ENCODE measurements at places on chromosomes 5 and 9.

DNA sequence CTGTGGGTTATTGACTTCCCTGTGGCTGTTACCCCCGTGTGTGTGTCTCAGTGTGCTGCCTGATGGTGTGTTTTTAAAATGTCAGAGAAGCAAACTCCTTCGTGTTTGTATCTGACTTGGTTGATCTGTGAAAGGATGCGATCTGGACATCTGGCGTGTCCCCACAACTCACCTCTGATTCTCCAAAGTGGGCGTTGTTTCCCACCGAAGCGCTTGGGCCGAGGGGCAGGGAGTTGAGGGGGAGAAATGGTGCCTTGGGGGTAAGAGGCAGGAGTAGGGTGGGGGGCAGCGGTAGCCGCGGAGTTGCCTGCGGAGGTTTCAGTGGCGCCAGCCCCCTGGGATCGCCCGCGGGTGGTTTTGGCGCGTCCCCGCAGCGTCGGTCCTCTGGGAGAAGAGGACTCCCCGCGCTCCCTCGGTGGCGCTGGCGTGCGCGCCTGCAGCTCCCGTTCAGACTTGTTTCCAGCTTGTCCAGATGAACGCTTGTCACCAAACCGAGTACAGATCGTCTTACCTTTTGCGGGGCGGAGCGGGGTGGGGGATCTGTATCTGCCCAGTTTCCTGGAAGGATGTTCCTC, 1.1 kb downstream of the MAST4 start:
- no peak for DNase-seq

DNA sequence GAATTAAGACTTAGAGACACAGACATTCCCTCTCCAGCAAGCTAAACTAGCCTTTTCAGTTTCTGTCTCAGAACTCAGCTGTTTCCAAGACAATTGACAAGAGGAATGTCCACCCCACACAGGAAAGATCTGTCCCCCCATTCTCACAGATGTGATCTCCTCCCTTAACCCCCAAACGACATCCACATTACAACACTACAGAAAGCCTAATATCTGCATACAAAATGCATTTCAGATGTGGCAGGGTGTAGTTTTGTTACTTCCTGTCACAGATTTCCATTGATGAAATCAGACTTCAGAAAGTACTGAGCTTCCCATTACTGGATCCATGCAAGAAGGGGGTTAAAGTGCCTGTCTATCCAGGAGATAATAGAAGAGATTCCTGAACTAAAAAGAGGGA, 2.9 kb upstream of the ARSI start:
- DNase-seq: no peak

DNA sequence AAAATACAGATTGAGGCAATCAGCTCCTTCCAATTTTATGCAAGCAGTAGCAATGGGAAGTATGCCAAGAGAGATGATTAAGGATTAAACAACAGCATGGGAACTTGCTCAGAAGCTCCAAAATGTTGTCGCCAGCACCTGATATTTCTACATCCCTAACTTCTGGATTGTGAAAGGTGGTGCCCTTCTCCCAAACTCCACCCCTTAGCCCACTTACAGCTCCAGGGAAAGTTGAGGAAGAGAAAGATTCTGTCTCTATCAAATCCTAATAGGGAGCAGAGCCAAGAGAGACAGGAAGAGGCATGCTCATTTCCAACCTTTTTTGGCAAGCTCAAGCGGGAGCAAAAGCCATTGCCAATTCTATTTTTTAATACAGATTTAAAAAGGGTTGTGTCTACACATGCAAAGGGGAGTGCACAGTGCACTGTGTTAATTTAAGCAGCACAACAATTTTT, 92.4 kb upstream of the NR3C1 start:
- no peak for DNase-seq

- DNase-seq: no peak
Observed at GRCh38 chr5:115384587-115385375, 88.3 kb upstream of the CCDC112 start.

- DNase-seq: peak; percentile 22
Observed at GRCh38 chr9:33628865-33629410, 104.9 kb downstream of the ANKRD18B start.

DNA sequence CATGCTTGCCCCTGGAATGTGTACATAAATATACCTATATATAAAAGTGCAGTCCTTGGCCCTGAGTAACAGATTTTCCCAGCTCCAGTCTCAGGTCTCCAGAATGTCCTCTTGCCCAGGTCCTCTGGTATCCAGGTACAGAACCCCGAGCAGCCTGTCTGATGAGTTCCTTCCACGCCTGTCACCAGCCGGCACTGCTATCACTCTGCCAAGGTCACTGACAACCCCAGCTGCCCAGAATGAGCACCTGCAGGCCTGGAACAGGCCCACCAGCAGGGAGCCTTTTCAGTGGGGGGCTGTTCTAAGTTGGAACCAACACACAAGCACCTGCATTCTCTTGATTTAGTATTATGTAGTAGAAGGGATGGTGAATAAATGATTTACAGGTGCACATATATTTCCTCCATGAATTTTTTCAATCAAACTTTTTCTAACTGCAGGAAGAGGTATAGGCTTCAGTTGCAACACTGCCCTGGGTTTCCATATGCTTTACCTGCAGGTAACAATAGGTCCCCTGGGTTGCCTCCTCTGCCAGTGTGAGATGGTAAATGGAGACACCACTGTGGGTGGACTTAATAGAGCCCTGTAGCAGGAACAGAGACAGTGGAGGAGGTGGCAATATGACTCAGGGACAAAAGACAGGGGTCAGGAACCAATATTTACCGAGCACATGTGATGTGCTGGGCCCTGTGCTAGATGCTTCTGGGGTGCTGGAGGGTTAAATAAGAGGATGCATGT, 291.9 kb downstream of the SPOCK1 start:
- DNase-seq: no peak

- DNase-seq: no peak
Observed at GRCh38 chr9:105191508-105192121, 52.8 kb upstream of the SLC44A1 start.

- no peak for DNase-seq
Observed at GRCh38 chr5:135881819-135882218, 13.8 kb downstream of the IL9 start.

DNA sequence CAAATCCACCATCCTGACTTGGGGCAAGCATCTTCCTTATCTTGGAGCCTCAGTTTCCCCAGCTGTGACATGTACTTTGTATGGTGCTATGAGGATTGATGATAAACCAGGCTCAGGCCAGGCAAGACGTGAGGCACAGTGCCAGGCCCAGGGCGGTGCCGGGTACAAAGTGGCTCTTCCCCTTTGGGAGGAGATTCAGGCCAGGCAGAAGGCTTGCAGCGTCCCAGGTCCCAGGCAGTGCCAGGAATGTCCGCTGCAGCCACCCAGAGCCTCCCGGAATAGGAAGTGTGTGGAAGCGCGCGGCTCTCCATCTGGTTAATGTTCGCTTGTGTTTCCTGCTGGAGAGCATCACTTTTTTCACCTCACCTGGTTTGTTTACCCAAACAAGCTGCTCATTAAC, 12.6 kb upstream of the DENND1A start:
- DNase-seq: no peak

DNA sequence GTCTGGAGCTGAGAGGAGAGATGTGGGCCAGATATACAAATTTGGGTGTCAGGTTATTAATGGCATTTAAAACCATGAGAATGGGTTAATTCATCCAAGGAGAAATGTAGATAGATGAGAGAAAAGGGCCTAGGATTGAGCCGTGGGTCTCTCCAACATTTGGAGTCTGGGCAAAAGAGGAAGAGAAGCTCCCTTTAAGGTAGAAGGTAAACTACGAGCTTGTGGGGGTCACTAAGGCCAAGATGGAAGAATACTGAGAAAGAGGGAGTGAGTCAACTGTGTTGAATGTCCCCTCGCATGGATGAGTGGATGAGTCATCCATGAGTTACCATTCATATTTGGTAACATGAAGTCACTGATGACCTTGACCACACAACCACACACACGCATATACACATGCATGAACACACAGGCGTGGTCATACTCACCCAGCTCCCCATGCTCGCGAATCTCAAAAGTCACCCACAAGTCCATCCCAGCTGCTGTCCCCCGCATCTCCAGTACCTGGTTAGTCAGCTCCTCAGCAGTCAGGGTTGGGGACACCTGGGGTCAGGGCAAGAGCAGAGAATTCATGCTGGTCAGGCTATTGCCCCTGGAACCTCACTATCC, 6.8 kb upstream of the FCHSD1 start:
- DNase-seq: no peak

GRCh38 chr9:69671879-69672595, at the start of gene APBA1:
TSS of gene APBA1 (minus strand) at chr9:69672371.
- peak; percentile 56 for DNase-seq

GRCh38 chr5:121288781-121289180, 562.9 kb upstream of the FTMT start:
- DNase-seq: no peak

GRCh38 chr5:72515211-72515610, 8.0 kb upstream of the ZNF366 start:
- no peak for DNase-seq

GRCh38 chr5:75338408-75338807, 1.4 kb downstream of the HMGCR start:
- no peak for DNase-seq

GRCh38 chr5:41748631-41749030, 121.6 kb downstream of the OXCT1 start:
- DNase-seq: no peak

GRCh38 chr5:37170856-37171255, 78.3 kb downstream of the CPLANE1 start:
- no peak for DNase-seq

DNA sequence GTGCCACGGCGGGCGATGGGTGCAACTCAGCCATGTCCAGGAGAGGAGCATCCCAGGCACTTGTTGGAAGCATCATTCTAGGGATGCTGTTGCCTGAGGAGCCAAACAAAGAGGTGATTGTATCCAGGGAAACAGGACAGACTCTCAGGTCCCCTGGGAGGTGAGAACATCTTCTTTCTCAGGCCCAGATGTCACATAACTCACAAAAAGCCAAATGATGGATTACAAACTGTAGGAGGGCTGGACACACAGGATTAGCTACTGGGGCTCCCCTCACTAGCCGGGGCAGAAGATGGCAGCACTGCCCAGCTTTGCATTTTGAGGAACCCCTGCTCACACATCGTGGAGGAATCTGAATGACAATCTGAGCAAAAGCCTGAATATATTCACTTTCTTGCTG, 64.7 kb upstream of the NFIL3 start:
- DNase-seq: no peak

GRCh38 chr5:10839118-10839517, 78.1 kb upstream of the DAP start:
- DNase-seq: no peak

GRCh38 chr5:34034534-34035327, 8.3 kb downstream of the C1QTNF3 start:
- no peak for DNase-seq

GRCh38 chr5:131328536-131329285, 64.9 kb downstream of the CDC42SE2 start:
- DNase-seq: no peak

DNA sequence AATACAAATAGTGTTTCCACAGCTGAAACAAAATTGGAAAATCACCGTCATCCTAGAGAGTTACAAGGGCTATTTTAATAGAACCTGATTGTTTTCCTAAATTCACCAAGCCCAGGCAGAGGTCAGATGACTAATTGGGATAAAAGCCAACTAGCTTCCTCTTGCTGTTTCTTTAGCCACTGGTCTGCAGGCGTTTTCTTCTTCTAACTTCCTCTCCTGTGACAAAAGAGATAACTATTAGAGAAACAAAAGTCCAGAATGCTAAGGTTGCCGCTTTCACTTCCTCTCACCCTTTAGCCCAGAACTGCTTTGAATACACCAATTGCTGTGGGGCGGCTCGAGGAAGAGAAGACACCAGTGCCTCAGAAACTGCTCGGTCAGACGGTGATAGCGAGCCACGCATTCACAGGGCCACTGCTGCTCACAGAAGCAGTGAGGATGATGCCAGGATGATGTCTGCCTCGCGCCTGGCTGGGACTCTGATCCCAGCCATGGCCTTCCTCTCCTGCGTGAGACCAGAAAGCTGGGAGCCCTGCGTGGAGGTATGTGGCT, at the start of gene TLR4:
TLR4 (plus strand) TSS at position 380 of the 552 bp plus-strand sequence; CDS start at position 450, 70 bp downstream.
- DNase-seq: no peak

- no peak for DNase-seq
Observed at GRCh38 chr9:125464591-125465385, 203.2 kb downstream of the GAPVD1 start.

DNA sequence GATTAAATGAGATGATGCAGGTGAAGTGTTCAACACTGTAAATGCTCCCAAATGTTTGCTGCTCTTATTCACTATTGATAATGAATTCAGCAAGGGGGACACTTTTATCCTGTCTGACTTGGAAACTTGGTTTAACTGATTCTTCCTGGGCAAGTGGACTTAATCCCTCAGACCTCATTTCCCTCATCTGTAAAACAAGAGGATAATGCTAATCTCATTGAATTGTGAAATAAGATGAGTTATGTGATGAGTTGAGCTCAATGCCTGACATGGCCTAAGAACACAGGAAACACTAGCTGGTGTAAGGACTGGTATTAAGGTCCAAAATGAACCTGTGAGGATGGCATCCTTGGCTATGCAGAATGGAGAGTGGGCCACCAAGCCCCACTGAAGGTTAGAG, 23.3 kb downstream of the TNFSF15 start:
- no peak for DNase-seq

- DNase-seq: no peak
Observed at GRCh38 chr5:140292212-140293036, 10.5 kb downstream of the PFDN1 start.

- no peak for DNase-seq
Observed at GRCh38 chr5:1727571-1727970, 72.1 kb downstream of the MRPL36 start.

DNA sequence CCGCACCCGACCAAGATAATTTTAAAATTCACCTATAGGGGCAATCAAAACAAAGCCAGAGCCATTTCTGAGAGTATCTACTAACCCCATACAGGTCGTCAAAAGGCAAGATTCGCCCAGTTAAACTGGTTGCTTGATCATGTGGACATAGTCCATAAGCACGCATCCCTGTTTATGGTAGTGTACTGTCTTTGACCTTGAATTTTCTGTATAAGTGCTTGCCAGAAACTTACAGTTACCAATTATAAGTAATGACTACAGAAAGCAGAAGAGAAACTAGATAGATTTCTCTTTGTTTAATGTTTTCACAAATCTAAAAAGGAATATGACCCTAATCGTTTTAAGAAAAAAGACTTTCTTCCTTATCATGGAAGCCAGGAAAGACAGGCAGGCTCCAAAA, 25.6 kb downstream of the SLC31A1 start:
- DNase-seq: no peak

GRCh38 chr9:77712533-77713130, 64.5 kb upstream of the GNA14 start:
- DNase-seq: no peak
